T-helper 22 cell (primary cell): ENCODE measurements at places on chromosomes 5 and 9.

- no peak for DNase-seq
Observed at GRCh38 chr5:60437308-60437707, 262.7 kb downstream of the DEPDC1B start.

GRCh38 chr9:76901801-76902200, 4.1 kb downstream of the PRUNE2 start:
- no peak for DNase-seq

GRCh38 chr5:64158827-64159226, 6.8 kb upstream of the RNF180 start:
- no peak for DNase-seq

DNA sequence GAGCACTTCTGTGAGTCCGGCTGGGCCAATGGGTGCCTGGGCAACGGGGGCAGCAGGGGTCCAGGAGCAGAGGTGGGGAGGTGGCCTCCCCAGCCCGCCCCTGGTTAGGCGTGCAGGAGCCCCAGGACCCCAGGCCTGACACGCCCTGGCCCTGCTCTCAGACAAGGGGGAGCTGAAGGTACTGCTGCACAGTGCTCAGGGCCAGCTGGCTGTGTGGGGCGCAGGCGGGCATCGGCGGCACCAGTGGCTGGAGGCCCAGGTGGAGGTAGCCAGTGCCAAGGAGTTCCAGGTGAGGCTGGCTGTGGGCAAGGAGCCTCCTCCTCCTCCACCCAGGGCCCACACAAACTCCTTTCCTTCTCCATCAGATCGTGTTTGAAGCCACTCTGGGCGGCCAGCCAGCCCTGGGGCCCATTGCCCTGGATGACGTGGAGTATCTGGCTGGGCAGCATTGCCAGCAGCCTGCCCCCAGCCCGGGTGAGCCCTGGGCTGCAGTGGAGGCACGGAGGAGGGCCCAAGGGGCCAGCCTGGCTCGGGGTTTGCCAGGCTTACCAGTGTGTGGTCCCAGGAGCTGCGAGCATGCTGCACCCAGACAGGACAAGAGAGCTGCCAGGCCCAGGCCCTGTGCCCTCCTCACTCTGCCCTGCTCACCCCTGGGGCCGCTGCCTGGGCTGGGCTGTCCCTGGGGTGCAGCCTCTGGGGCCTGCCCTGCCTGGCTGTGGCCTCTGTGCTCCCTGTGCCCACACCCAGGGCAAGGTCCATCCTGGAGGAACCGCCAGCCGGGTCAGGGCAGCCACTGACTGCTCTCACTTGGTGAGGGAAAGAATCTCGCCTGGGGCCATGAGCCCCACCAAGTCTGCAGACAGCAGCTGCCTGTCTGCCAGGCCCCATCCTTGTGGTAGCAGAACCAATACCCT, 7.0 kb downstream of the MAMDC4 start:
- no peak for DNase-seq

DNA sequence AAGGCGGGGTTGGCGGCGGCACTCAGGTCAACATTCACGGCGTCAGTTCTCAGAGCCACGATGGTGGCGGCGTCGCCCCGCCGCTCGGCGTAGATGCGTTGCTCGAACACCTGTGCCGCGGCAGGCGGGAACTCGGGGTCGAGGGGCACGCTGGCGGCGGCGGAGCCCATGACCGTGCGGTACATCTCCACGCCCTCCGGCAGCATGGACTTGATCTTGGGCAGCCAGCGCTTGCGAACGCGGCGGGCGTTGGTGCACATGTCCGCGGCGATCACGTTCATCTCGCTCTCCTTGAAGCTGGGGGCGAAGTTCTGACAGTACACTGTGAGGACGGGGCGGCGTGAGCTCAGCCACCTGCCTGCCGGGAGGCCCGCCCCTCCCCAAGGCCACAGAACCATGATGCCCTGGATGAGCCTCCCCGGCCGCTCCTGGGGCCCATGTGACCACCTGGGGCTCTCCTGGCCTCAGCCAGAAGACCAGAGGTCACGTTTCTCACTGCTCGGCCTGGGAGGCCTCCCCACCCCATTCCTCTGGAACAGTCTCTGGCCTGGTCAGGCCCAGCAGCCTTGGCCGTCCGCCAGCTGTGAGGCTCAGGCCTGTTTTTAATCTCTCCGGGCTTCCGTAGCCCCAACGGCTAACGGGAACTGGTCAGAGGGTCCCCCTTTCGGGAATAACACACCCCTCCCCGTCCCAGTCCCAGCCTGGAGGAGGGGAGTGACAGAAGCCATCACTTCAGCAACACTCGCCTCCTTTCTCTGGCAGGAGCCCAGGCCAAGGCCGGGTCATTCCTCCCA, 50.7 kb upstream of the UBAC1 start:
- DNase-seq, result no peak
